ENCODE measurements at places on chromosomes 13 and 19.

- DNase-seq, result no peak
Observed at GRCh38 chr13:105442040-105442439, 1093.4 kb downstream of the EFNB2 start.

- no peak for DNase-seq
Observed at GRCh38 chr19:29375429-29376119, 150.2 kb upstream of the VSTM2B start.

GRCh38 chr13:31321457-31321856 is 121.7 kb downstream of the B3GLCT start:
- DNase-seq, result no peak

- no peak for DNase-seq
Observed at GRCh38 chr13:79258489-79258888, 147.6 kb downstream of the RBM26 start.

GRCh38 chr19:47370045-47370611 is 21.0 kb downstream of the DHX34 start:
- DNase-seq, result no peak

- no peak for DNase-seq
Observed at GRCh38 chr13:113584870-113585671, 518 bp downstream of the TFDP1 start.

GRCh38 chr13:66087269-66087710 is 1142.8 kb downstream of the PCDH9 start:
- no peak for DNase-seq

- DNase-seq, result no peak
Observed at GRCh38 chr19:51183629-51184028, 41.3 kb upstream of the CD33 start.

DNA sequence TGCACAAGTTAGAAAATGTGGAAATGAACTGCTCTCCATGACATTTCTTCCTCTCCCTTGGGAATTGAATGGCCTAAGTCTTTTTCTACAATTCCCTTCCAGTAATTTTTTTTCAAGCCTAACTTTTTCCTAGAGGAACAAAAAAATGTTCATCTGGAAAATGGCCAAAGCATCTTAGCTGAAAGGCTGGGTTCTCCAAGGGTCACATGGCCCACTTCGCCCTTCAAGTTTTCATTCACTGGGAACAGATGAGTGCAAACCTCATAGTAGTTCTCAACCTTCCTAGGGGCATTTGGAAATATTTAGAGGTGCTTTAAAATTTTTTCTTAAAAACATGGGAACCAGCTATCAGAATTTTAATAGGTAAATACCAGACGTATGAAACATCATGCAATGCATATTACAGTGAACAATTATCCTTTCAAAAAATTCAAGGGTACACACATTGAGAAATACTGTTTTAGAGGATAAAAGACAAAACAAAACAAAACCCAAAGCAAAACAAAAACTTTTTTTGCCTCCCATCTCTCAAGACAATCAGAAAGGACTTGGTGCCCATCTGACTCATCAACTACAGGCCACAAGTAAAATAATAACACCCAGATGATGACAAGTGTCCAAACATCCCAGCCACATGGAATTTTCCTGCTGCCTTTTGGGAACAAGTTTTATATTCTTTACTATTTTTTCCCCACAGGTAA is 208.8 kb downstream of the SLITRK6 start:
- no peak for DNase-seq

- no peak for DNase-seq
Observed at GRCh38 chr19:771332-771785, 20.4 kb downstream of the MISP start.

DNA sequence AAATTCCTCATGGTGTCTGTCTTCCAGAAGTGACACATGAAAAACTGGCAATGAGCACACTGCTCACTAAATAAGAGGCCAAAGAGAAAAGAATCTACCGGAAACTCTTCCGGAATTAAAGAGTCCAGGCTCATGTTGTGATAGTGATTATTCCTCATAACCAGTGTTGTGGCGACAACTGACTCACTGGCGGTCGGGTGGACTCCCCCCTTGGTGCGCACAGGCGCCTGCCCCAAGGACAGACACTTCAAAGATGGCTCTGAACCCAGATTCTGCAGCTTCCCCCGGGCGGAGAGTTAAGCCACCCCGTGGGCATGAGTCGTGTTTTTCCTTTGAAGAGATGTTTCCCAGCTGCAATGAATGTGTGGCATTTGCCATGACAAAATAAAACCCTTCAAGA is 10.3 kb downstream of the IL17D start:
- no peak for DNase-seq

- DNase-seq, result peak; percentile 2
Observed at GRCh38 chr13:33931397-33932311, 113.7 kb downstream of the RFC3 start.

DNA sequence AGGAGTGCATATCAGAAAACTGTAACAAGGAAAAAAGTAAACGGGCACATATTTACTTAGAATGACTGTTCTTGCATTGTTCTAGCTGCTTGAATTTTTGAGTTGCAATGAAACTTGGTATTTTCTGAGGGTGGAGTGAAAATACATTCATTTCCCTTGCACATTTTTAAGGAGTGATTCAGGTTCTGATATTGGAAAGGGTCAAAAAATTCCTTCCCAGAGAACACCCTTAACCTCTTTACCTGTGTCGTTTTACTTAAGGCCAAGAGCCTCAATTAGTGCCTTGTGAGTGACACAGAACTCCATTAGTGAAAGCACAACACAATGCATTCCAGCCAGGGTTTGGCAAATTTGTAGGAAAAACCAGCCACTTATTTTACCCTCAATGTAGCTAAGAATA is 2.3 kb downstream of the ITGBL1 start:
- no peak for DNase-seq

- no peak for DNase-seq
Observed at GRCh38 chr13:21957833-21958232, 287.0 kb downstream of the FGF9 start.

DNA sequence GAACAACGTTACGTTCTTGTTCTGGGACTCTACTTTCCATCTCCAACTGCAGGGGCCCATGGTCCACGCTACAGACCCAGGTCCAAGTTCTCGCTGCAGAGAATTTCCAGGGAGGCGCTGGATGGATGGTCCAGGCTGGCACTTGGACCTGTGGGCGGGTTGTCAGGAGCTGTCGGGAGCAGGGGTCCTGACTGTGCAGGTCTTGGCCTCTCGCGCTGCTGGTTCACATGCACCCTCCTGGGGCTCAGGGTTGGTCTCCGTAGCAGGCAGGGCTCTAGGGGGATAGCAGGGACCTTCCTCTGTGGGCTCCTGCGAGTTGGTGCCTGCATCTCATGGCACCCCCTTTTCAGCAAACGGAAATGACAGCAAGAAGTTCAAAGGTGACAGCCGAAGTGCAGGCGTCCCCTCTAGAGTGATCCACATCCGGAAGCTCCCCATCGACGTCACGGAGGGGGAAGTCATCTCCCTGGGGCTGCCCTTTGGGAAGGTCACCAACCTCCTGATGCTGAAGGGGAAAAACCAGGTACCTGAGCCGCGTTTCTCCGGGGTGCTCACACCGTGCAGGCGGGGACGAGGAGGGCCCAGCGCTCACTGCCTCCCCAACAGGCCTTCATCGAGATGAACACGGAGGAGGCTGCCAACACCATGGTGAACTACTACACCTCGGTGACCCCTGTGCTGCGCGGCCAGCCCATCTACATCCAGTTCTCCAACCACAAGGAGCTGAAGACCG is 6.6 kb downstream of the PTBP1 start:
- no peak for DNase-seq

DNA sequence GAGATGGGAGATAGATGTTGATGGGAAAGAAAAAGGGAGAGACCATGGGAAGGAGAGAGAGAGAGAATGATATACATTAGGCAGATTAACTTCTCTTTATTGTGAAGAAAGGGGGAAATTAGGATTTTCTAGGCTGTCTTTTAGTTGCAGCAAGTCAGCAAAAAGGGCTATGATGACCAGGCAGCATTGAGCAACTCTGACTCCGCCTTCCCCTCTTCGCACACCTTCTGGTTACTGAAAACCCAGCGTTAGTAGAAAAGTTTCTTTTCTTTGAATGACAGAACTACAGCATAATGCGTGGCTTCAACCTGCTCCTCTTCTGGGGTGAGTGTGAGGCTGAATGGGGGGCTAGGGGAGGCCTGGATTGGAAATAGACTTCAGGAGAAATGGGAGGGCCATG is at the start of gene ADGRE1:
TSS of gene ADGRE1 (plus strand) at position 264 of the 400 bp plus-strand sequence. CDS start at position 294, 30 bp downstream.
- DNase-seq, result no peak

GRCh38 chr13:43516401-43516833 is 270.4 kb downstream of the ENOX1 start:
- no peak for DNase-seq

GRCh38 chr13:29774830-29775229 is 75.6 kb downstream of the UBL3 start:
- no peak for DNase-seq

GRCh38 chr13:92767468-92767867 is 459.1 kb upstream of the GPC6 start:
- no peak for DNase-seq

GRCh38 chr13:47997384-47997783 is 3.7 kb downstream of the SUCLA2 start:
- no peak for DNase-seq

GRCh38 chr19:17454576-17455071 is 6.1 kb downstream of the NXNL1 start:
- no peak for DNase-seq

- DNase-seq, result peak; percentile 45
Observed at GRCh38 chr13:110137680-110138009, 169.3 kb downstream of the COL4A1 start.
